ENCODE measurements at places on chromosomes 2 and 18.
A peak's percentile ranks its signal among the peaks of the same experiment; 100 is the strongest.

GRCh38 chr2:226423498-226423960, 376.1 kb downstream of the IRS1 start:
- DNase-seq = peak; percentile 51

- DNase-seq = no peak
Observed at GRCh38 chr2:149136111-149136510, 97.6 kb downstream of the LYPD6B start.

DNA sequence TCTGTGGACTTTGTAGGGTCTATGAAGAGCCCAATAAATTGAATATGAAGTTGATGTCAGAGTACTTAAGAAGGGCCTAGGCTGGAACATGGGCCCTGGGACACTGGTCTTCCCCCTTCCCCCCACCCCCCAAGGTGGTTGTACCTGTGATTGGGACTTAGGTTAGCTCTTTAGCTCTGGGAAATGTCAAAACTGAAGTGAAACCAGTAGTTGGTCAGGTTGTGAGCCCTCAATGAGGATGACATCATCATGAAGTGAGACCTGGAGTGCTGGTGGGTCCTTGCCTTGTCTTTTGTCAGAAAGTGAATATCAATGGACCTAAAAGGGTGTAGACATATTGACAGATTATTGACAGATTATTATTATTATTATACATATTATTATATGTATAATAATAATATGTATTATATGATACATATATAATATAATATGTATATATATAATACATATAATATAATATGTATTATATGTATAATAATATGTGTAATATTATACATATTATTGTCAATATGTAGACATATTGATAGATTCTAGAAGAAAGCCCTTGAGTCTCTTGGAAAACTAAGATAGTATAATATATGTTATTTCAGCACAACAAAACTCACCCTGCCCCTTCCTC, 5.4 kb downstream of the MARS2 start:
- DNase-seq = peak; percentile 63

GRCh38 chr18:62407660-62408059, 82.5 kb downstream of the TNFRSF11A start:
- no peak for DNase-seq

DNA sequence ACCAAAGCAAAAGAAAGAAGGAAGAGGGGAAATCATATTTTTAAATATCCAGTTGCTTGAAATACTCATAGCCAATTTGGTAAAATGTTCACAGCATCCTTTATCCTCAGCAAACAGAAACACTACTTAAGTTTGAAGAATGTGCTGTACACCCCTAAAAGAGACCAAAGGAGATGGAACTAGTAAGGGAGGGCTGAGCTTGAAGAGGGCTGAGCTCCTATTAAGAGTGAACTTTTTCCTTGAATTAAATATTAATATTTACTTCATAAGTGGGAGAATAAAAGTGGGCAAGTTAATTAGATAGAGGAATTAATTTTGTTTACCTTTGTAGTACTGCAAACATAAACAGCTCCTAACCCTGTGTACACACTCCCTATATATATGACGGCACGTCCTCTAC, 7.0 kb downstream of the EVX2 start:
- no peak for DNase-seq

DNA sequence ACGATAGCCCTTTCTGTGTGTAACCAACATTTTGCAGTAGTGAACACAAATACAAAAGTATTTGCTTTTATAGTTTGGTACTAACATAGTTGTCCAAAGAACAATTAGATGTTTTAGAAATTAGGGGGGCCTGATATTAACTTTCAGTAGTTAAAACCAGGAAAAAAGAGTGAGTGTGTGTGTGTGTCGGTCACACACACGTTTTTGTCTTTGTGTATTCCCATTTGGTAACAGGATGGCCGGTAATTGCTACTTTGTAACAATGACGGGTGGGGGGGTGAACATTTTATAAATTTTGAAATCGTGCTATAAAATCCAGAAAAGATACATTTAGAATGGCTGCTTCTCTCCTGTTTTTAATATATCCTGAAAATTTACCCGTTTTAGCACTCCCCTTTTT, 1.5 kb downstream of the PPIG start:
- DNase-seq = no peak

GRCh38 chr2:150788426-150789140, 301.1 kb upstream of the RND3 start:
- no peak for DNase-seq

- DNase-seq = no peak
Observed at GRCh38 chr18:24138409-24138788, 463 bp upstream of the CABYR start.

- no peak for DNase-seq
Observed at GRCh38 chr2:130911996-130912395, 75.3 kb downstream of the ARHGEF4 start.

GRCh38 chr18:63775166-63775730, at the start of gene SERPINB7:
Gene SERPINB7, plus strand, starts transcription at chr18:63775418. Its CDS starts 6,955 bp downstream, at chr18:63782373.
- DNase-seq = no peak

GRCh38 chr18:7946734-7947377, 379.7 kb downstream of the PTPRM start:
- DNase-seq = peak; percentile 34

DNA sequence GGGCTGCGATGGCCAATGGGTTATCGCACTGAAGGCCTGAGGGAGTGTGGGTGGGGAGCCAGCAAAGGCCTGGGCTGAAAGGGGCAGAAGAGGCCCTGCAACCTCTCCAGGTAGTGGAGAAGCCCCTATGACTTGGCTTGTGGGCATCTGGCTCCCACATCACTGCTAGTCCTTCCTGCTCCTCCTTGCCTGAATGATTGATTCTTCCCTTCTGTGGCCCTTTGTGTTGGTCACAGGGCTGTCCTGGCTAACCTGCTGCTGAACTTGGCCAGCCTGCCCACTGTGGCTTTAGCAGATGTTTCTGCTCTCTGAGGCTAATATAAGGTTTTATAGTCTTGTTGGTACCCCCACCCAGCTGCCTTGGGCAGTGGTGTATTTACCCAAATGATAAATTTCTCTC, 136.2 kb upstream of the ALPP start:
- no peak for DNase-seq

GRCh38 chr2:102120701-102121159, 21.8 kb upstream of the IL1R1 start:
- DNase-seq = no peak

- no peak for DNase-seq
Observed at GRCh38 chr2:141925511-141925910, 205.3 kb downstream of the LRP1B start.

DNA sequence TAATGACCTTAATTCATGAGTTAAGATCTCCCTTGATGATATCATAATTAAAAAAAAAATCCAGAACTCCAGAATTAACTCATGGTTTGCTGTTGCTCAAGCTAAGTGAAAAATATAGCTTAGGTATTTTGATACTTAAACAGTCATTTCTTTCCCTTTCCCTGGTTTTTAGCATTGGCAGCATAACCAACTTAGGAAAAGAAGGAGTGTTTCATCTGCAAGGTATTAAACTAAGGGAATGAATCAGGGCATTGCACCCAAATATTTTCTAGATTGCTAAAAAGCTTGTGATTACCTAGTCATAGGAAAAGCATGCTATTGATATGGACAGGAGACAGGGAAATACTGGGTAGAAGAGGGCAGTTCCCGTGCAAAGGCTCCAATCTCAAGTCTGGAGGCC, 207.2 kb downstream of the LRP1B start:
- no peak for DNase-seq

DNA sequence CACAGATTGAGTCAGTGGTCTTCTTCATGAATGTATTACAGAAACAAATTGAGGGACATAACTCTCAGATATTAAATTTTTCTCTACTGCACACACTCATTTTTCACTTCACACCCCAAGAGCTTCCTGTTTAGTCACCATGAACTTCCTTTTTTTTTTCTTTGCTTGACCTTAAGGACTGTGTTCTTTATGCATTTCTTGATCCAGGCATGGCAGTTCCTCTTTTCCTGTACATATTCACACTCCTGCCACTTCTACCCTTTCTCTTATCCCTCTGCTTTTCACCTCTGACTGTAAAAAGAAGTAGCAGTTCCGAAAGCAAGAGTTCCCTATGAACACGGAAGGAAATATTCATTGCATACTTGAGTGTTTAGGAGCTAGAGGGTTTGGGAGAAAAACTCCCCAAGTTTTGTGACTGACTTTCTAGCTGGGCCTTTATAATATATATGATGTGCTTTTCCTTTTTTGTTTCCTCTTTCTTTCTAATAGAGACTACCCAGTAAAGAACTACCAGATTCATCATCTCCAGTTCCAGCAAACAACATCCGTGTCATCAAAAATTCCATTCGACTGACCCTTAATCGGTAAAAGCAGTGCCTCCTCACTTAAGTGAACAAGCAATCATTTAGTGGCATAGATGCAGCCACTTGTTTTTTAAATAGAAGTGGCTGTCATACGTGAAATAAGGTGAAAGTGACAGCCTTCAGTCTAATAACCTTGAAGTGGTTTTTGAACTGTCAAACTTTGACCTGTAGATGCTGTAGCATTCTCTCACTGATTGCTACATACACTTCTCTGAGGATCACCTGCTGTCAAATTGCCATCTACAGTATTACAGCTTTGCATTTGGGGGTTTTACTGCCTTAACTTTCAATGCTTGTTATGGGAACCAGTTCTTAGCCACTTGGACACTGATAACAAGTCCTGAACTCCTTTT, 40.8 kb downstream of the PAPOLG start:
- DNase-seq = peak; percentile 21

GRCh38 chr2:240573071-240573515, 4.8 kb downstream of the RNPEPL1 start:
- DNase-seq = no peak

DNA sequence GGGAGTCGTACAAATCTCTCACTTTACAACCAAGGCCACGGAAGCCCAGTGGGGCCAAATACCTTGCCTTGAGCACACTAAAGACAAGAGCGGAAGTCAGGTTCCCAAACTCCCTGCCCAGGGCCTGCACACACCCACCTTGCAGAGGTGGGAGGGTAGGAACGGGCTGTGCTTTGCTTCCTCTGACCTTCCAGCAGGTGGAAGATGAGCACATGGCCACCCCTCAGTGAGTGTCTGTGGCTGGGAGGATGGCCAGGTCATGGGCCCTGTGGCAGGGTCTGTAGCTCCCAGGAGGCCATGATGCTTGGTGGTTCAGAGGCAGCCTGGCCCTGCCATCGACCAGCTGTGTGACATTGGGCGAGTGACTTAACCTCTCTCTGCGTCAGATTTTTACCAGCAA, 218.2 kb downstream of the ZBTB7C start:
- DNase-seq = no peak

- no peak for DNase-seq
Observed at GRCh38 chr2:76808732-76809131, 713.4 kb downstream of the LRRTM4 start.

DNA sequence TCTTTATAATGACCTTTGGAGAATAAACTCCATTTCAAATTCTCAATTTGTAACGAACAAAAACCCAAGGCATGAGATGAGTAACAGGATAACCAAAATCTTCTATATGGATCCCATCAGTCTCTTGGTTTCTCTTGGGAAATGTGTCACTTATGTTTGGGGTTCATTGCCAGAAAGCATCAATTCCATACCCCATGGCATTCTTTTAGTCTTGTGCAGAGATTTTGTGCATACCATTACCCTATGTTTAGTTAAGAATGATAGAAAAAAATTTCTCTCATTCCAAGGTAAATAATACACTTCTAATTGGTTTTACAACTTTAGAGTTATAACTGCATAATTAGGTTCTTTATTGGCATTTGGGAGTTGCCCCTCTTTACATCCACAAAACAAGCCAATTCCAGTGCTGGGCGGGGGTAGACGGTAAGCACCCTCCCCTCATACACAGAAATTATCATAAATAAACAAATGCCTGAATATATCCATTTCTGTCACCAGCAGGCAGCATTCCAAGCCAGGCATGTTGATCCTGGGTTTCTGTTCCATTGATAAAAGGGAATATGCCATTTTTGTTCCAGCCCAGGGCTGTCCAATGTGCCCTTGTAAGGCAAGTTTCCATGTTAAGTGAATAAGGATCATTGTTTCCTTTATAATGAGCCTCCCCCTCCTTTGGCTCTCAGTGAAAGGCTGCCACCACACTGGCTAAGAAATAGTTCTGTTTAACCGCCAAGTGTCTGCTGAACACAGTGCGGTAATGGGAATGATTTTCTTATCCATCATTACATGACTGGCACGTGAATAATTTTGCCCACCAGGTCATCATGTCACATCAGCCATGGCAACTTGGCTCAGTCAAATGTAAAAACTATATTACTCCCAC, 680.1 kb upstream of the ZEB2 start:
- no peak for DNase-seq

DNA sequence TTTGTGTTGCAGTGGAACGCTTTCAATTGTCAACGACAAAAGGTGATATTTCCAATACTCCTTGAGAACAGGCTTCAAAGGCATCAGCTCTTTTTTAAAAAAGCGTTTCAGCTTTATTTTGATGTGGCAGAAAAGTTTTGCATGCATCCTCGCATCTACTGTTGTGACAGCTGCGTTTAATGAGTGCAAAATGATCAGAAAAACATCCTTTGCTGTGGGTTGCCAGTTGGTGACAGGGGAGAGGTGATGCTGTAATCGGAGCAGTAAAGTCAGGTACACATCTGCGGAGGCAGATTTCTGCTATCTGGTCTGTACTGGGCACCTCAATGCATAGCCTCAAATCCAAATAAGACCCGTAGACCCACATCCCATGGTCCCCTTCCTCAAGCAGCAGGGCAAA, 91.9 kb upstream of the POU3F3 start:
- DNase-seq = no peak

- peak; percentile 20 for DNase-seq
Observed at GRCh38 chr18:477565-477964, 22.9 kb downstream of the COLEC12 start.

GRCh38 chr2:42117923-42118753, 51.0 kb upstream of the EML4 start:
- peak; percentile 54 for DNase-seq

DNA sequence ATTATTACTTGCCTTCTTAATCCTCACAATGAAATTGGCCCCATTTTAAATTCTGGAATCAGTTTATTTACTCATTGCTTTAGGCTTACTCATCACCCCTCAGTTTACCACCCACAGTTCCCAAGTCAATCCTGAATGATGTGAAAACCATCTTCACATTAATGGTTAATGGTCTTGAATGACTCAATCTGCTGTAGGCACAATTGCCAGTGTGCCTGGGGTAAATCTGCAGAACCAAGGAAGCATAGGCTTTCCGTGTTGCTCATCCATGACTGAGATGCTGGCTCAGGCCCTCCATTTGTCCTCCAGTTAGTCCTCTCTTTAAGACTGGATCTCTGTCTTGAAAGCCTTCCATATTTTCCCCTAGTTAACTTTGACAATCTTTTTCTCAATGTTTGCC, 164.5 kb downstream of the PMAIP1 start:
- no peak for DNase-seq

DNA sequence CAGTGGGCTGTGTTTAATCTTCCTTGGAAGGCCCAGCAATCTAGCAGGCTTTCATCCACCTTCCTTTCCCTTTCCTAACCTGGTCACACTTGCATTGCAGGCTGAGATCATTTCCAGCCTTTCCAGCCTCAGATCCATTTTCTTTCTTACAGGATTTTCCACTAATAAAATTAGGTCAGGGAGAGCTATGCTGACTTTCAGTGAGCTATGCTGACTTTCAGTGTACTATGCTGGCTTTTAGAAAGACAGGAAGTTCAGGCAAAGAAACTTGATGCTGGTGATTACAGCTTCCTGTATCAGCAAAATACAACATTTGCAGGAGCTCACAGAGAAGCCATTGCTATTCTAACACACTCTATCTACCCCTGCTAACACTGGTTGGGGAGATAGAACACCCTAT, 735.0 kb downstream of the CCDC85A start:
- no peak for DNase-seq
